Fibroblast of skin of right biceps (primary cell): ENCODE measurements at places on chromosomes 6 and 20.

DNA sequence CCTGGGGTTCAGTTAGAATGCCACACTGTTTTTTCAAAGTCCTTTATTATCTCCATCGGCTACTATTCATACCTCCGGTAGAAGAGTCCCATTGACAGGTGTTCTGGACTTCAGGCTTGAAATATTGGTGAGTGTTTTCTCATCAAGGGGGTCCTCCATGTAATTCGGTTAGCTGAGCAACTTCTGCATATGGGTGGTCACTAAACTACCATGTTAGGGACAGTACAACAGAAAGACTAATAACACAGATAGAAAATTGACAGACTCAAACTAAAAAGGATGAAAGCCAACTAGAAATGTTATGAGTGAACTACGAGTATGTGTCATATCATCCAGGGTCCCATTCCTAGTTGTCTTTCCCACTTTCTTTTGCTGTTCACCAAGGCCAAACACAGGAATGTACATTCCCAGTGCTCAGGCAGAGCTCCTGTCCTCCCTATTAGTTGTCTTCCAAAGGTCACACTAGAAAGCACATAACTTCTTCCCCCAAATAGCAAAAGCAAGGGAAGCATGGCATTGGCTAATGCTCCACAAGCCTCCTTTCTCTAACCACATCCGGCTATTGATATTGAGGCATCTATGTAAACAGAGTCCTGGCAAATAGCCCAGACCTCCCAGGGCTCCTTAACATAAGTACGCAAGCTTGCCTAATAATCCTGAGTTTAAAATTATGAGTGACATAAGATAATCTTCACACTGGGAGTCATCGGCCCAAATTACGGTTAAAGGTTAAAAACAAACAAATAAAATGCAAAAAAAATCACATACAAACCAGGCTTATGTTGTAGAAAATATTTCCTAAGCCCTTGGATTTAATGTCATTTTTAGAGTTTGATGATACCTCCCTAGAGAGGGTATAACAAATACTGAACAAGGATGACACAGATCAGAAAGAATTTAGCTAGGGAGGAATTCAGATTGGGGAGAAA lies 13.2 kb downstream of the CCN2 start:
- peak; percentile 92 for DNase-seq

- no peak for DNase-seq
Observed at GRCh38 chr6:170473301-170473717, 79.8 kb downstream of the PSMB1 start.

GRCh38 chr6:106122938-106123656 lies 37.0 kb downstream of the PRDM1 start:
- no peak for DNase-seq

DNA sequence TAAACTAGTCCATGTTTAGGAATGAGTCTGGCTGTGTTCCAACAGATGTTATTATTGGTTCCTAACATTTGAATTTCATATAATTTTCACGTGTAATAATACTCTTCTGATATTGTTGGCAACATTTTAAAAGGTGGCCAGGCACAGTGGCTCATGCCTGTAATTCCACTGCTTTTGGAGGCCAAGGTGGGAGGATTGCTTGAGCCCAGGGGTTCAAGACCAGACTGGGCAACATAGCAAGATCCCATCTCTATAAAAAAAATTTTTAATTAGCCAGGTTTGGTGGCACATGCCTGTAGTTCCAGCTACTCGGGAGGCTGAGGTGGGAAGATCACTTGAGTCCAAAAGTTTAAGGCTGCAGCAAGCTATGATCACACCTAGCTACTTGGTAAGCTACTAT lies 116.2 kb downstream of the MTHFD1L start:
- no peak for DNase-seq
